ENCODE measurements at places on chromosomes 13 and 19.

DNA sequence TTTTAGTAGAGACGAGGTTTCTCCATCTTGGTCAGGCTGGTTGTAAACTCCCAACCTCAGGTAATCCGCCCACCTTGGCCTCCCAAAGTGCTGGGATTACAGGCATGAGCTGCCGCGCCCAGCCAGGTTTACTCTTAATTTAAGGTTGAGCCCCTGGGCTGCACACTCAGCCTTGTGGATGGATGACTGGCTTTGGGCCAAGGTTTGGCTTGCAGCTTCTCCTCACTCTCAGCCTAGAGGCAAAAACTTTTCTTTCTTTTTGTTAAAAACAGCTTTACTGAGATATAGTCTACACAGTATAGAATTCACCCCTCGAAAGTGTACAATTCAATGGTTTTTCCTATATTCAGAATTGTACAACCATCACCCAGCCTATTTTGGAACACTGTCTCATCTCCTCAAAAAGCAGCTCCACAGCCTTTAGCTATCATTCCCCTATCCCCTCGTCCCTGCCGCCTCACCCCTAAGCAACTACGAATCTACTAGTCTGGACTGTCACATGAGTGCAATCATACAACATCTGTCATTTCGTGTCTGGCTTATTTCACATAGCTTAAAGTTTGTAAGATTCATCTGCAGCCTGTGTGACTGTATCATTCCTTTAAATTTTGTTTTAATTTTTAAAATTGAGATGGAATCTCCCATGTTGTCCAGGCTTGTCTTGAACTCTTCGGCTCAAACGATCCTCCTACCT, 14.5 kb upstream of the TSPAN16 start:
- DNase-seq, result no peak

DNA sequence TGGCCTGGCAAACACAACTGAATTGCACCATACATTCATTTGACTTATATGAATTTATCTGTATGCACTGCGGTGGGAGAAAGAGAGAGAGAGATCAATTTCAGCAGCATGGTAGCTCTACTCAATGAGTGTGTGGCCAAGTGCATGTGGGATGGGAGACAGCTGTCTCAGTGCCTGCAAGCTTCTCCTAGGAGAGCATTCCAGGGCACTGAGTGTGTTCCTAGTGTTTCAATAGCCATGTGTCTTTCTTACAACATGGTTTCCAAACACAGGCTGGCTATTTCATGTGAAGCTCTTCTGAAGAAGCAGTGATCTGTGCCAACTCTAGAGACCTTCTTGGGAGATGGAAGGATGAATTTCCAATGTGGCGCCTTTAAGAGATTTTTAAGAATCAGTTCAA, 43.5 kb downstream of the NEK5 start:
- DNase-seq, result no peak

- no peak for DNase-seq
These were observed 5.3 kb downstream of the GRAMD1A start for GRCh38 chr19:35005256-35005977.

- DNase-seq, result no peak
These were observed 349 bp downstream of the ZNF98 start for GRCh38 chr19:22421797-22422196.

DNA sequence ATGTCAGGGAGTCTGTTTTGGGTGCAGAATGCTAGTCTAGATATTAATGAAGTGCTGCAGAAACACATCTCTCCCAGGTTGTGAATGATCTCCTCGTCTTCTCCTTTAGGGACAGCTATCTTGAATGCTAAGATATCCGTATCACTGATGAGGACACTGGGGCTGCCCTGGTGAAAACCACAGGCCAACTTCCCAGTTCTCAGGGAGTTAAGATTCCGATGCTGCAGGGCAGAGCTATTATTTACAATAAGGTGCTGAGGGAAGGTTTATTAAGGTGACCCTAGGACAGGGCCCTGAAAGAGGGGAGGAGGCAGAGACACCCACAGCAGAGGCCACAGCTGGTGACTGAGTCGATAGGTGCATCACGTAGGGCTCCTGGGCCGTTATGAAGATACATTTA, 66.1 kb downstream of the TNFRSF19 start:
- no peak for DNase-seq

GRCh38 chr13:94548821-94549231, 47.1 kb downstream of the TGDS start:
- DNase-seq, result no peak

DNA sequence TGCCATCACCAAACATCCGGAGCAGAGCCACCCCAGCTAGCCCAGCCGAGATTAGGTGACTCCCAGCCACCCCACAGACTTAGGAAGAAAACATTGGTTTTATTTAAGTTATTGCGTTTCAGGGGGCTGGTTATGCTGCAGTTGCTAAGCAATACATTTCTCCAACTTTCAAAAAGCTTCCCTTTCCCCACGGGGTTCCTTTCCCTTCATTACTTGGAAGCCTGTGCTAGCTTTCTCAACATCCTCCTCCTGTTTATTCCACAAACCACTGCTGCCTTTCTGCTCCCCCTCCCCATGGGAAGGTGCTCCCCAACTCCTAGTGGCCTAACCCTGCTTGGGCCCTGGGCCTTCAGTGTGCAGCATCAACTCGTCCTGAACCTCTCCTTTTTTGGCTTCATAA, 52.6 kb downstream of the CDADC1 start:
- no peak for DNase-seq

DNA sequence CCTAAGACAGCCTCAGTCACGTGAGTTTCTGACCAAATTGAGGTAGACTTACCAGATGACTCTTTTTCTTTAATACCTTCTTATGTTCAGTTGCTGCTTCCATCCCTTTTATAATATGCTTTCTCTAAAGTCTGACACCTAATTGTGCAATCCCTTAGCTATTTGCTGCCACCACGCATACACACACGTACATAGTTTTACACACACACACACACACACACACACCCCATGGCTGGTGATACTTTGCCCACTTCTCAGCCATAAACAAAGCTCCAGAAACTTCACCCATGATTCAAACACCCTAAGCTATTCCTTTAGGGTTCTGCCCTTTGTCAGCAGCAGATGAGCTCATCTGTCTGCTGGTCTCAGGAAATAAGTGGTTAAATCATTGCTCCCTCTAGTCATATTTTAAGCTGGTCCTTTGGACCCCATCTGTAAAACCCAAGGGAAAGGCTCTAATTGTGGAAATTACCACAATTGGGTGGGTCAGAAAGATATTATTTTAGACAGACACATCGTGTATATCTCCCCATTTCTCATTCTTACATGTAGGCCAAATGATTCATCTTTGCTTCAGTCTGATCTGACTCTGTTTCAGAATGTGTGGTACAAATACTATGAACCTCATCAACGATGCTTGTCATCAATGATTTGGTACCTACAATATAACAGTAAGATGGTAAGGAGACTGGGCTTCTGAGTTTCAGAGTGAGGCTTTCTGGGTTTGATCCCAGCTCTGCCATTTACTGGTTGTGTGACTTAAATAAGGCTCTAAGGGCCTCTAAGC, 69.2 kb downstream of the NALCN start:
- DNase-seq, result no peak

GRCh38 chr19:13277104-13277809, 127.0 kb downstream of the IER2 start:
- DNase-seq, result peak; percentile 14

- DNase-seq, result no peak
These were observed 181.1 kb downstream of the TSHZ3 start for GRCh38 chr19:31168106-31168625.

GRCh38 chr13:84653915-84654534, 771.8 kb upstream of the SLITRK1 start:
- DNase-seq, result no peak

DNA sequence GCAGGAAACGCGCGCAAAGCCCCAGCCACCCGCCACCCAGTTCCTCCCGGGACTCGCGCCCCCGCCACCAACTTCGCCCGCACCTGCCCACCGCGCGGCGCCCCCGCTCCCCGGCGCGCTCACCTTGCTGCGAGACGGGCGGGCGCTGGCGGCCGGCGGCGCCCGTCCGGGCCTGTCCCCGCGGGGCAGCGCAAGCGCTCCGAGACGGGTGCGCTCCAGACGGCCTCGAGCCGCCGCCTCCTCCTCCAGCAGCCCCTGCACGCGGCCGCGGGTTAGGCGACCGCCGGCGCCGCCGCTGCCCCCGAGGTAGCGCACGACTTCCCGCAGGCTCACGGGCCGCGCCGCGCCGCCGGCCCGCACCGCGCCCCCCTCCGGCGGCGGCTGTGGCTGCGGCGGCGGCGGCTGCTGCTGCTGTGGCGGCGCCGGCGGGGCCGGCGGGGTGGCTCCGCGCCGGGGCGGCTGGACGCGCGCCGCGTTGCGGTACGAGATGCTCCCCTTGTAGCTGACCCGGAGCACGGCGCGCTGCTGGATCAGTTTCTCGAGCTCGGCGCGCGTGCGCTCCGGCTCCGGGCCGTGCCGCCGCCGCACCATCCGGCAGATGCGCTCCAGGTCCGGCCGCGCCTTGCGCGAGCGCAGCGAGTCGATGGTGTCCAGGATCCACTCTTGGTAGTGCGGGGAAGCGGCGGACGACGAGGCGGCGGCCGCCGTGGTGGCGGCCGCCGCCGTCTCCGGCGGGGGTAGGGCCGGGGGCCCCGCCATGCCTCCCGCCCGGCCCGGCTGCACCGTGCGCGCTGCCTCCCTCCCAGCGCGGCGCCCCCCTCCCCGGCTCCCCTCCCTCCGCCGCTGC, 666 bp downstream of the SAMD1 start:
- DNase-seq, result no peak

GRCh38 chr13:51357928-51358595, 18.6 kb downstream of the SERPINE3 start:
- DNase-seq, result no peak

DNA sequence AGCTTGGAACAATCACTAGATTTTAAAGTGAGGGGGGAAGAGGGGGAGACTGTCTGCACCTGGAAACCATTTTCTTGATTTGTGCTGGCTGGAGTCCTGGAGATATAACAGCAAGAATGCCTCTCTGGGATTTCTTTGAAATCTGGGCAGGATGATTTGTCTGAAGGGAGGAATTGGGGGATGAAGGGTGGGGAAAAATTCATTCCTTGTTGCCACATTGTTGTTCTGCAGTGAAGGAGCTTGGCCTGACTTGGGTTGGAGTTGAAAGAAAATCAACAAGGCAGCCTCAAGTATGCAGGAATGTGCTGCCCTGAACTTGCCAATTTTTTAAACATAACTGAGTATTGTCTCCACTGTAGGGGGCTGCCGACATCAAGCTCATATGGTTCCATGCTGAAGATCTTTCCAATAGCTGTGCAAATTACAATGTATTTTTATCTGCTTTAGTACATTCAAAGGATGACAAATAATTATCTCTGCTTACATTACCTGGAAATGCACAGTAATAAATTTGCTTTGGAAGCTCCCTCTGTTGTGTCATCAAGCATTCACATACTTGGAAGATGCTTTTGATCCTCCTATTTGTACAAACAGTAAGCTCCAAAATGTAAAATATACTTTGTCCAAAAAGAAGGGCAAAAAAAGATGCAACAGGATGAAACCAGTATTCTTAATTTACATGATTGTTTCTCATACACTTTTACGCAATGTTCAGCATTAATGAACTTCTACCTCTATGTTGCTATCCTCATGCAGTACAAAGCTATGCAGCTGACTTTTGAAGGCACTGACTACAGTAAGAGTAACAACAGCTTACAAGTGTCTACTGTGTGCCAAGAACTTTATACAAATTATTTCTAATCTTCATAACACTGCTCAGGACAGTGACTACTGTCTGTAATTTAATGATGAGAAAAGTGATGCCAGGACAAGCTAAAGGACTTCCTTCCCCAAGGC, 627.9 kb upstream of the KLF12 start:
- DNase-seq, result no peak

DNA sequence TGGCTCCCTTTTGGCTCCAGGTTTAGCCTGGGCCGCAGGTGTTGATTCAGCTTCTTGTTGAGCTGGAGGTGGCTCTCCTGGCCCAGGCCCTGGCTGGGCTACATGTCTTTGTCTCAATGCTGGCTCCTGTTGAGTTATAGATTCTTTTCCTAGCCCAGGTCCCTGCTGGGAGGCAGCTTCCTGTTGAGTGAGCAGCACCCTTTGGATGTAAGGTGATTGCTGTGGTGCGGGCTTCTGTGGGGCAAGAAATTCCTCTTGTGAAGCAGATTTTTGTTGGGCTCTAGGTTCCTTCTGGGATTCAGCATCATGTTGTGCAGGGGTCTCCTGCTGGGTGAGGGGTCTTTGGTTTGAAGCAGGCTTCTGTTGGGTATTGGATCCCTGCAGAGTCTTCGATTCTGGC, 545 bp downstream of the LIPE start:
- DNase-seq, result no peak

DNA sequence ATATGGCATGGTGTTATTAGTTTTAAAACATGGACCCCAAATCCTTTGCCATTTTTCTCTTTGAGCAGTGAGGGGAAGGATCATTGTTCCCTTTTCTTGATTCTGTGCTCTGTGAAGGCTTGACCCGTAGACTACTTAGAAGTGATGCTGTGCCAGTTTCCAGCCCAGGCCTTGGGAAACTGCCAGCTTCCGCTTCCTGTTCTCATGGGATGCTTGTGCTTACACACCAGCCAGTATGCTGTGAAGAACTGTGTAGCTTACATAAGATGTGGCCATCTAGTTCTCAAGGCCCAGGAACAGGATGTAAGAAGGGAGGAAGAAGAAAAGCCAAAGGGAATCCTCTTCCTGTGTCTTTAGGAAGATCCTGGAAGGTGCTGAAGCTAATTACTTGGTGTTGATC, 180.9 kb downstream of the PCCA start:
- DNase-seq, result no peak

GRCh38 chr19:1862424-1863327, 703 bp downstream of the KLF16 start:
- DNase-seq, result no peak

GRCh38 chr13:41032691-41033376, 13.7 kb upstream of the ELF1 start:
- no peak for DNase-seq

DNA sequence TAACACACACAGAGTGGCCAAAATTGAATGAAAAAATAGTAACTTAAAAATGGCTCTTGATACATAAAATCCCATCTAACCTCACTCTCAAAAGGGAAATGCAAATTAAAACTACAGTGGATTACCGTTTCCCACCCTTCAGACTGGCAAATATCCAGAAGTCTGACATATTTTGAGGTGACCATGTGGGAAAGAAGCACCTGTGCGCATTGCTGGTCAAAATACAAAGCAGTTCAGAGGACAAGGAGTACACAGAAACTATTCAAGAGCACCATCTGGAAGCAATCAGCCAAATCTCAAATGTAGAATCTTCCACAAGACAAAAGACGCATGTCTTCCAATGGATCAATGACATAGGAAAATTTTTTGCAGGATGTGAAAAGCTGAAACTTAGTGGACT, 23.2 kb downstream of the NALCN start:
- no peak for DNase-seq

Measured in stimulated activated CD8-positive, alpha-beta memory T cell treated with anti-CD3 and anti-CD28 coated beads, Interleukin-4, amount 100 ng/mL, for 4 hours (primary cell).